Astrocyte (in vitro differentiated cells and primary cell): ENCODE measurements at places on chromosomes 6 and 20.

GRCh38 chr20:5191829-5192569 lies 65.2 kb downstream of the CDS2 start:
- peak; percentile 52 for DNase-seq

GRCh38 chr6:162200945-162201690 lies 526.4 kb downstream of the PRKN start:
- DNase-seq: no peak

GRCh38 chr6:107957308-107957908 lies 600 bp downstream of the SEC63 start:
- peak; percentile 66 for DNase-seq

DNA sequence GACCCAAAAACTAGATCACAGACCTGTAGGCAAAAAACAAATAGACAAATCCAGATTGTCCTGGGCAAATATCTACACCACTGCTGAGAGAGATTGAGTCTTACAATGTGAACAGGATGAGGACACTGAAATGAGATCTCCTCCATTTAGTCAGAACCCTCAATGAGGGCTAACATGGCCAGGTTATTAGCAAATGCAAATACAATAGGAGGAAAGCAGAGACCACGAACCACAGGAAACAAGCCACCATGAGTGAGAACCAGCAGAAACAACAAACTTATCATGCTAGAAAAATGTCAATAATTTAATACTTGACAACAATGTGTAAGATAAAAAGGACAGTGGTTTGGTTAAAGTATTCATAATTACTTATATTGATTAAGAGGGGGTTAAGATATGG lies 162.8 kb downstream of the SYNE1 start:
- no peak for DNase-seq

- no peak for DNase-seq
Observed at GRCh38 chr6:20417819-20418218, 16.1 kb downstream of the E2F3 start.

GRCh38 chr6:160464744-160465143 lies 116.6 kb downstream of the SLC22A3 start:
- DNase-seq: no peak

DNA sequence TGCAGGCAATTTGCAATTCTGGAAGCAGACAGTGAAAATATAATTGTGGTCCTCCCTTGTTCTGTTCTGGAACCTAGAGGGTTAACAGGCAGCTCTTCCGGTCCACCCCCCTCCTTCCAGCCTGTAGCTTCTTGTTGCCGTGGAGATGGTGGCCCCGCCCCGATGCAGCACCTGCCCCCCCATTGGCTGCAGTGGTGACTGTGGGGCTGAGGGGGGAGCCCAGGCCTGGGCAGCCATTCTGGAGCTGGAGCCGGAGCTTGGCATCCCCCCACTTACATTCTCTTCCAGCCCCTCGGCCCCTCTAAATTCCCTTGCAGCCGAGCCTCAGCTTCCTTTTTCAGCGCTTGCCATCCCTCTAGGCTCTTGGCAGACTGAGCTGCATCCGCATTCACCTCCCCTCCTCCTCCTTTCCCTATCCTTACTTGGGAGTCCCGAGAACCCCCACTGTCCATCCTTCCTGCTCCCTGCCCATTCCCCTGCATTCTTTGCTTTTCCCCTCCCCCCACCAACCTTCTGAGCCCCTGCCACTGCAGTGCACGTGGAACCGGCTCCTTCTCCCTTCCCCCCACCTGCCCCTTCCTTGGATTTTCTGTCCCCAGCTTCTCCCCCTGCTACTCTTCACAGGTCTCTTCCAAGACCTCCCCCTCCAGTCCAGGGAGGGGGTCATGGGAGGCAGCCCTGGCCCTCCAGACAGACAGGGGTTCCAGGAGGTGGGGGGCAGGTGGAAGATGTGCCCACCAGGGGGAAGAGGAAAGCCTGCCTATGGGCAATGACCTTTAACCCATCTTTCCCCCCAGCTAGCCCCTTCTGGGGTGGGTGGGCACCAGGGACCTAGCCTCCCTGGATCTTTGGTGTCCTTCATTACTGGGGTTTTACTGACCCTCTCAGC lies 11.4 kb downstream of the SYNGAP1 start:
- DNase-seq: peak; percentile 45

- peak; percentile 91 for DNase-seq
Observed at GRCh38 chr20:35395728-35396127, 16.0 kb downstream of the UQCC1 start.

GRCh38 chr6:71707059-71707458 lies 179.3 kb upstream of the RIMS1 start:
- no peak for DNase-seq

- DNase-seq: no peak
Observed at GRCh38 chr6:147930745-147931144, 411.9 kb upstream of the SASH1 start.

GRCh38 chr6:100447900-100448748 lies 16.6 kb downstream of the SIM1 start:
- DNase-seq: no peak
